ENCODE measurements at places on chromosomes 3 and 15.

DNA sequence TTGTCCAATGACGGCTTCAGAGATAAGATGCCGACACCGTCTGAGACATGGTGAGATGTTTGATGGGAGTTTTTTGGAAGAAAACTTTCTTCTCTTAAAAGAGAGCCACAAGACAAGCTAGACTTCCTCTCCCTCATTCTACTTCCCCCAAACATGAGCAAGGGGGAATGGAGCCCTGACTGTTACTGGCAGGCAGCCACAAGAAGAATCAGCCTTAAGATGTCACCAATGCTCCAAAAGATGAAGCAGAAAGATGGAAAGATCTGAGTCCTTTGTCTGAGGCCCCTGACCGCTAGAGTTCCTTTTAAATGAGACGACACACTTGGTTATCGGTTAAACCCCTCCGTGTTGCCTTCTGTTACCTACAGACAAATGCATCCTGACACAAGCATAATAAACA, 108.7 kb downstream of the ST8SIA2 start:
- DNase-seq = peak; percentile 56

GRCh38 chr3:156681002-156681401, 6.6 kb downstream of the TIPARP start:
- peak; percentile 94 for DNase-seq

- DNase-seq = peak; percentile 63
These were observed 28.4 kb downstream of the CCDC12 start for GRCh38 chr3:46947981-46948791.

GRCh38 chr3:126304291-126304690, 52.9 kb downstream of the KLF15 start:
- no peak for DNase-seq

- DNase-seq = peak; percentile 69
These were observed 52.1 kb downstream of the EDEM1 start for GRCh38 chr3:5239602-5240001.

- DNase-seq = peak; percentile 95
These were observed at the start of gene BCL6 for GRCh38 chr3:187745201-187746058. BCL6 (minus strand) TSS chr3:187745468; CDS start chr3:187733693, 11,775 bp downstream.

DNA sequence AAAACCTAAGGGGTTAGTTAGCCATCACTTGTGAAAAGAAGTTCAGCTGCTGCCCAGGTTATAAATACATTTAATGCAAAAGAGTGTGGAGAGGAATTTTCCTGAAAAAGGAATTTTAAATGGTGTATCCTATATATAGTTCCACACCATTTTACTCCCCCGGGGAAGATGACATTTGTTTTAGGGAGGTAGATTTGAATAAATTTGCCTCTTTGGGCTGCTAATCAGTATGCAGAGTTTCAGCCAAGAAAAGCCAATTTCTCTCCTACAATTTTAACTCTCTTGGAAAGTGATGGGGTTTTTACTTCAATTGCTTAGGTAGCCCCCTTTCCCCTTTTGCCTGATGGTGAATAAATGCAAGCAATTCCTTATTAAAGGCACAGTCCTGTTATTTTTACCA, 161.2 kb downstream of the OTOL1 start:
- no peak for DNase-seq

- DNase-seq = no peak
These were observed 43.8 kb downstream of the OSBPL10 start for GRCh38 chr3:31937225-31937624.

DNA sequence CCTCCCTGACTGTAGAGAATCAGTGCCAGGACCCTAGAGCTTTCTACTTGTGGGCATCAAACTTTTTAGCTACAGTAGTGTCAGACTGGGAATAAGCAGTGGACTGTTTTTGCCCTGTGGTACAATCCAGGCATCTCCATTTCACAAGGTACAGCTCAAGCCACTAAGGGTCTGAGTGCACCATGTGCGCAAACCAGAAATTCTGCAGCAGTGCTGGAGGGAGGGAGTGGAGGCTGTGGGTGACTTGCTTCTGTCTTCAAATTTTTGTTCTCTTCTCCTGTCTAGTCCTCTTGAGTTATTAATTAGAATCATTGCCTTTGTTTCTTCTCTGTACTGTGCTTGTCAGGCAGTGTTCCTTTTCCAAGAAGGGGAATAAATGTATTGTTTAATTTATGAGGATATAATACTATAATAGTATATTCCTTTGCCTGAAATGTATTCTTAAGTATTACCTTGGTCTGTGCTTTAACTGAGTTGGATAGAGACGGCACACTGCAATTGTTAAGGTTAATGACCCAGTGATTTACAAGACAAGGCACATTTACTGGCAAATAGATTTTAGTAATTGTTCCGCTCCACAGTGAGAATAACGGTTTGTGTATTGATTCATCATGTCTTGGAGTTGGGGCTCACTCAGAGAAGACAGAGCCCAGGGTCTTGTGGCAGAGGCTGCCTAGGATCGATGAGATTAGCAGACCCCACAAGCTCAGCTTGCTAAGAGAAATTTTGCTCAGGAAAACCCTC, 390.6 kb upstream of the CFAP20DC start:
- DNase-seq = no peak

GRCh38 chr15:34059946-34060345, 20.9 kb upstream of the AVEN start:
- no peak for DNase-seq

- DNase-seq = no peak
These were observed 35.4 kb upstream of the DUSP7 start for GRCh38 chr3:52091586-52092270.

GRCh38 chr3:47228088-47228487, 54.5 kb downstream of the KIF9 start:
- no peak for DNase-seq

GRCh38 chr15:44441095-44441501, 13.7 kb downstream of the CTDSPL2 start:
- no peak for DNase-seq

- no peak for DNase-seq
These were observed 60.9 kb downstream of the TLNRD1 start for GRCh38 chr15:81061490-81062253.

DNA sequence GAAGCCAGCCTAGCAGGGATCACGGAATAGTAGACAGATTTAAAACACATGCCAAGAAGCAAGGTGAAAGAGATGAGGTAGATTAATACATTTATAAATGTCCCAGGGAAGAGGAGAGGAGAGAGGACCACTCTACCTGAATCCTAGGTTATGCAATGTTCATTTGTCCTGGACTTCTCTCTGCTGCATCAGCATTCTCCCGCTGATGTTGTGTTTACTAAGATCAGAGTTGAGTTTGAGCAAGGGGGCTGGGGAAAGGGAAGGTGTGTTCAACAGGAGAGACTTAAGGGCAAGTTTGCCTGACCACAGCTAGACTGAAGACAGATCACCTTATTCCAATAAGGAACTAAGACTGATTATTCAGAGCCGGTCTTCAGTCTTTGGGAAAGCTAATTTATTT, 1.1 kb upstream of the KPNA1 start:
- DNase-seq = no peak

DNA sequence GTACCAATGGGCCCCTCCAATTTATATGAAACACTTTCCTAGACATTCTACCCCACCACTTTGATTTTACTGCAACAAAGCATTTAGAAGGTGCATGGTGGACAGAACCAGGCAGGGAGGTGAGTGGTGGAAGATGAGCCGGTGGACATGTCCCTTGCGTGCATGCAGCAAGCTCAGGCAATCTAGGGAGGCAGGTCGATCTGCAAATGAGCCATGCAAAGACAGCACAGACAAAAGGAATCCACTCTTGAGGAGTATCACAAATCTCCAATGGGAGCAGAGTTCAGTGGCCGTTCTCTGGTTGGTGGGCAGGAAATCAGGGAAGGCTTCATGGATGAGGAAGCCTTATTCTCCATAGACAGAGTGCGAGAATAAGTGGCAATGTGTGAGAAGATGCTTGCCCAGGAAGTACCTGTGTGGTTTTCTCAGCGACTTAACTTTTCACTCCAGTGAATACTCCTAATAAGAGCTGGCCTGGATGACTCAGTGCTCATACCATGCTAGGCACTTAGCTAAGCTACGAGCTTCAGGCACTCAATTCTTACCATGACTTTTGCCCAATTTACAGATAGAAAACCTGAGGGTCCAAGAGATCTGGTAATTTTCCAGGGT, 152.5 kb downstream of the FOXP1 start:
- no peak for DNase-seq

GRCh38 chr3:98977520-98977919, 76.0 kb upstream of the DCBLD2 start:
- peak; percentile 5 for DNase-seq

- DNase-seq = no peak
These were observed 198.8 kb upstream of the CTNNB1 start for GRCh38 chr3:41000471-41000870.

DNA sequence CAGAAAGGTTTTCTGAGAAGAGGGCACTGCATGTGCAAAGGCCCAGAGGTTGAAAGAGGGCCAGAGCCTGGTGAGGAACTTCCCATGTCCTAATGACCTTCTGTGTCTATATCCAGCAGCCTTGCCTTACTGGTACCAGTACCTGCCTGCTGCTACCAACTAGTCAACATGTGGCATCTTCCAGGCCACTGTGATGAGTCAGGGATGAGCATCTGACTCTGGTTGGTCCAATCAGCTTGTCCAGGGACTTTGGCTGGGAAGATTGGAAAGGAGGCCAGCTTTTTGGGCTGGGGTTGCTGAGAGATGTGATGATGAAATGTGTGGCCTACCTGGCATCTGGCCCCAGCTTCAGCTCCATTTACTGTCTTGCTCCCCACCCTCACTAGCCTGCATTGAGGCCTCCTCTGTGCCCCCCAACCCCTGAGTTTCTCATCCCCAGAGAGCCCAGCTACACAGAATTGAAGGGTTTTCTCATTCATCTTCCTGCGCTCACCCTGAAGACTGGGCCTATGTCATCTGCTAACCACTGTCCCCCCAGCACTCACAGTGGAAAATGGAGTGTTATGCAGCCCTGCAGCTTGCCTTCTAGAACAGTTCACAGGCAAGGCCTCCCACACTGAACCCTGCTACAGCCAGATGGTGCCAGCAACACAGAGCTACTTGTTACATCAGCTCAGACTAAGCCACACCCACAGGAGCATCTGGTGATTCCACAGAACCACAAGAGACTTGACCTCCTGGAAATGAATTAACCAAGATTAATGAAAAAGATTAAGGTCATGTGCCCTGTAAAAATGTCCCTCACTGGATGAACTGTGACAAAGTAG, 1.3 kb upstream of the TWF2 start:
- peak; percentile 61 for DNase-seq

DNA sequence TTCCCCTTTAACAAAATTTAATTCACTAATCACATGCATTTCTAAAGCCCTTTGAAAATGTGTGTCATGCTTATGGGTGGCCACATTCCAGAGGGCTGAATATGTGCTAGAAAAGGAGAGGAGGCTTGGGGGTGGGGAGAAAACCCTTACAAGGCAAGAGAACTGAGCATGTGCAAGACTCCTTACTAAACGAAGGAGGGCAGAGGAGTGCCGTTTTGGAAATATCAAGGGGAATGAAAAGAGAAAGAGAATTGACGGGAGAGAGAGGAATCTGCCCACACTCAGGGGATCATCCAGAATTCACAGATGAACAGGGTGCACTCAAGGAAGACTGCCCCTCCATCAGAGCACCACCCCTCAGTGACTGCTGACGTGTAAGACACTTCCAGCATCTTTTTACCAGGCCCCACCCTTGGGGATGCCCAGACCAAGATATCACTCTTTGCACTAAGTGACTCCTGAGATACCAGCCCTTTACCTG, 37.9 kb upstream of the TSC22D2 start:
- DNase-seq = no peak

GRCh38 chr3:46561951-46562350, 4.2 kb downstream of the LRRC2 start:
- no peak for DNase-seq

DNA sequence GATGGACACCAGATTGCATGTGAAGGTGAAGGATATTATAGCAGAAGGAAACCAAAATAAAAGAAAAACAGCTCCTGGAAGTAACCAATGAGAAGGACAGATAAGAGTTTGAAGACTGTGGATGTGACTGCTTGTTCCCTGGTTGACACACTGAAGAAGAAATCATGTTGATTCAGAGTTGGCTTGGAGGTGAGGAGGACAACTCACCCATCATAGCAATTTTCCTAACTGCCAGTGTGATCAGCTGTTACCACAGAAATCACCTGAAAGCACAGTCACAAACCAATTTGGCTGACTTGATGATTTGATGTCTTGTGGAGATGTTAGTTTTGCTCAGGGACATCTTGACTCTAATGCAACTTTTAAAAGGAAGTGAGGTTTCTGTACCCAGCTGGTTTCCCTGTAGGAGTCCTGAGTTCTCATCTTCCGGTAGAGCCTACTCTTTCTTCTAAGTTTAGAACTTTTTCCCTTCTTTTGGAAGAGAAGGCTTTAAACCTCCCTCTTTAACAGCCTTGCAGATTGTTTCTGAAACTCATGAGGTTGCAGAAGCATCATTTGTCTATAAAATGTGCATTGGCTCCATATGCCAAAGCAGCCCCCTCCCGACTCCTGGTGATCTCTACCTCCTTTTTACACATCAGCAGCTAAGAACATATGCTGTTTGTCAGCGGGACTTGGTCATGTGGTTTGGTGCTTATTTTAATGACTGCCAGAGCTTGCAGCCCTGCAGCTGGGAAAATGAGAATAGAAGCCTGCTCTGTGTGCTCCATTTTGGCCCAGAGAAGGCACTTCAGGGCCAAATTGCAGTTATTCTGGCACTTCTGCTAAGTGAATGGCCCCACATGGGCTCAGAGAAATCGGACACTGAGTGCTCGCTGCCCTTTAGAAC, 10.3 kb downstream of the ATG7 start:
- DNase-seq = no peak

- peak; percentile 99 for DNase-seq
These were observed 504.2 kb upstream of the PROK2 start for GRCh38 chr3:72288955-72289691.

DNA sequence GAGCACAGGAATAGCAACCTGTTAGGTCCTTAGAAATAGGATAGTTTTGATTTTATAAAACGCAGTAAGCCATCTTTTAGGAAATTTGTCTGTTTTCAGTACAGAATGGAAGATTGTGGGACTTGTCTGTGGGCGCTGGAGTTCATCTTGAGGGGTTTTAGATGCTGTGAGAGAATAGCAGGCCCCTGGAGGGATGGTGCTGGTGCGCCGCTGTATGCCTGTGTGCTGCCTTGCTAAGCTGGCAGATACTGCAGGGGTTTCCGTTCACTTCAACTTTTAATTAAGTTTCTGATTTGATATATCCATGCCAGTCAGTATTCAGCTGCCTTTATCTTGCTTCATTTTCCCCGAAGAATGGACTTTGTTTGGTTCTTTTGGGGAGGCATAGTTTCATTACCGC, 4.2 kb downstream of the CACNA2D3 start:
- DNase-seq = no peak

Measured in common myeloid progenitor, CD34-positive (primary cell).